ENCODE measurements at places on chromosomes 1 and 21.

DNA sequence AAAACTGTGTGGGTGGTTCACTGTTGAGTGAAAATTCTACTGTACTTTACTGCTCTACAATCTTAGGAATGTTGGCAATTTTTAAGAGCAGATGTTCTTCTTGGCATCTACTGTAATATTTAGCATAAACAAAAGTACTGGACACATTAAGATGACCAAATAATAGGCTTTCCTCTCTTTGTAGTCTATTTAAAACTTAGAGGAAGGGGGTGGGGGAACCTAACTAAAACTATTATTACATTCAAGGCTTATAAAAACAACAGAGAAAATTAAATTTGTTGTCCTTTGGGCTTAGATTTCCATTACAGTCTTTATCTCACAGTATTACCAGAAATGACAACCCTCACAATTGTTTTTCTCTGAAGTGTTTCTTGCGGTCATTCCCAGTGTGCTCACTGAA lies 181.2 kb downstream of the PLPPR4 start:
- no peak for DNase-seq

DNA sequence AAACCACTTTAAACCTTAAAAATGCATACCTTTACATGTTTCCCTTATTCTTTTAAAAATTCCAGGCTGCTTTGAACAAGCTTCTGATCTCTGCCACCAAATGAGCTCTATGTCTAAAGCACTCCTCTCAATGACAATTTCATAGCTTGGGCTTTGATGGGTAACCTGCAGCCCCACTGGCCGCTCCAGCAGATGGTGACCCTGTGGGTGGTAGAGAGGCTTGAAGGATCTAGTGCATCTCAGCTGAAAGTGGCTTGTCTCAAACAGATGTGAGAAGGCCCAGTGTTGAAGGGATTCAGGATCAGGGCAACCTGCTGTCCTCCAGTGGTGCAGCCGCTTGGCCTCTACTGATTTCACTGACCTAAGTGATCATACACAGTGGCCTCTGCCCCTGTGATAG lies 84.7 kb upstream of the IRF2BP2 start:
- no peak for DNase-seq

DNA sequence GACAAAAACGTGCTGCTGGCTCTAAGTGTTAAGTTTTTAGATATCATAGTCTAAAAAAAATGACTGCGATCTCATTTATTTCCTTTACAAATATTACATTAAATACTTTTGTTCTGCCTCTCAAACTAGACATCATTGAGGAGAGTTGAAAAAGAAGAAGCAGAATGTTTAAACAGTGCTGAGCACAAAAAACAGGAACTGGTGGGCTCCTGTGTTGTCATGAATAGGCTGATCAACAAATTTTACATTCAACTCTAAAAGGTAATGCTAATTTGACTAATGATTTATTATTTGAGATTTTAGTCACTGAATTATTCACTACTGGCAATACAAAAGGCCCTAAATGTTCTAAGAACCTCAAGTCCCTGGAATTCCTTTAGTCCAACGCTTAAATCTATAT lies 66.1 kb downstream of the GPATCH2 start:
- no peak for DNase-seq

- no peak for DNase-seq
Observed at GRCh38 chr1:70941563-70941962, 106.1 kb downstream of the PTGER3 start.

GRCh38 chr1:110610696-110611286 lies 4.6 kb upstream of the KCNA2 start:
- DNase-seq: no peak

DNA sequence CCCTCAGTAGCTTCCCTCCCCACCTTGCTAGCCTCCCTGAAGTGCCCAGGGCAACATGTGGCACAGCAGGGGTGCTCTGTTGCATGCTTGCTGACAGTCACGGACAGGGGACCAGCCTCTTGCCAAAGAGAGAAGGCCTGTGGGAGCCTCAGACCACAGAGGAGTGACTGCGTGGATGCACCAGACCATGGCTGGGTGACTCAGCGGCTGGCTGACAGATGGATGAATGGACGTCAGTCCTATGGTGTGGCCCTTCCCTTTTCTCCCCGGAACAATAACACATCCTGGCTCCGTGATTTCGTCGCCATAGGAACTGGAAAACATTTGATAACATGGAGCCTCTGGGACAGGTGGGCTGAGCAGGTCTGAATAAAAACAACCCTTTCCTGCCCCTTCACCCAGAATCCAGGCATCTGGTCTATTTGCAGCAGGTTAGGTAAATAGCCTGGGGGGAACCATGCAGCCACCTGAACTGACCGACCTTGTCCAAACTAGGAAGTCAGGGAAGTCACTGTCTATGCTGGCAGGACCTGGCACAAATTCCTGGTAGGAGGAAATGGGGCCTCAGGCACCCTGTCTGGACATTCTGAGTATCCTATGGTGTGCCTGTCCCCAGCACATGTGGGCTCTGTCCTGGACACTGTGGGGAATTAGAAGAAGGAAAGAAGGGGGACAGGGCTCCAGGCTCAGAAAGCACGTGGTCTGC lies 53.3 kb downstream of the NENF start:
- DNase-seq: peak; percentile 54

DNA sequence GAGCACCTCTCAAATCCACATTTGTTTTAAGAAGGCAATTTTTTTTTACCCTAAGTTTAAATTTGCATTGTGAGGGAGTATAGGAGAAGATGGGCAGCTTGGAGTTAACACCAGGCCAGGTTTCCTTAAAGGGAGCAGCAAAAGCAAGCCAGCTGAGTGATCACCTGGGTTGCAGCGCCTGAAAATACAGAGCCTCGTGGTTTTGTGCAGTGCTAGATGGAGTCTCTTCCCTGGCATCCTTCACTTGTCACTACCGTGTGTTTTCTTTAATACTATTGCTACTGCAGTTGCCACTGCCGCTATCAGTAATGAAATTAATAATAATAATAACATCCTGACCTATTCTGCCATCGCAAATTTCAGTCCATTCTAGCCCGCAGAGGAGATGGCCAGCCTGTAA lies 35.2 kb upstream of the VAV3 start:
- no peak for DNase-seq

GRCh38 chr1:33380811-33381210 lies 50.1 kb downstream of the PHC2 start:
- DNase-seq: no peak

DNA sequence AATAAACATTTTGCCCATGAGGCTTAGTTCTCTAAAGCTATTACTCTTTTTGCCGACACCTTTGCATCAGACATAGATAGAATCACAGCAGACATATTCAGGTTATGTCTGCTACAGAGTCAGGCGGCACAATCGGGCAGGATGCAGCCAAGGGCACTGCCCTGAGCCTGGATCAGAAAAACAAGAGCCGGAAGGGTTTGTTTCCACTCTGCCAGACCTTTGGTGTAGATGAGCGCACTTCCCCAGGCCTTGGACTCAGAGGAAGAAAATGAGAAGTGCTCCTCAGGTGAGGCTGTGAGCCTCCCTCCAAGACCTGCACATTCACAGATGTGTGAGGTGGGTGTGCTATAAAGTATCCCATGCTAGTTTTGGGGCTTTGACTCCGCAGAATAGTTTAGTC lies 43.7 kb downstream of the GNG12 start:
- no peak for DNase-seq

- DNase-seq: no peak
Observed at GRCh38 chr1:215761446-215761845, 194.3 kb downstream of the KCTD3 start.

- DNase-seq: peak; percentile 22
Observed at GRCh38 chr1:34742667-34743270, 12.1 kb upstream of the GJB5 start.

DNA sequence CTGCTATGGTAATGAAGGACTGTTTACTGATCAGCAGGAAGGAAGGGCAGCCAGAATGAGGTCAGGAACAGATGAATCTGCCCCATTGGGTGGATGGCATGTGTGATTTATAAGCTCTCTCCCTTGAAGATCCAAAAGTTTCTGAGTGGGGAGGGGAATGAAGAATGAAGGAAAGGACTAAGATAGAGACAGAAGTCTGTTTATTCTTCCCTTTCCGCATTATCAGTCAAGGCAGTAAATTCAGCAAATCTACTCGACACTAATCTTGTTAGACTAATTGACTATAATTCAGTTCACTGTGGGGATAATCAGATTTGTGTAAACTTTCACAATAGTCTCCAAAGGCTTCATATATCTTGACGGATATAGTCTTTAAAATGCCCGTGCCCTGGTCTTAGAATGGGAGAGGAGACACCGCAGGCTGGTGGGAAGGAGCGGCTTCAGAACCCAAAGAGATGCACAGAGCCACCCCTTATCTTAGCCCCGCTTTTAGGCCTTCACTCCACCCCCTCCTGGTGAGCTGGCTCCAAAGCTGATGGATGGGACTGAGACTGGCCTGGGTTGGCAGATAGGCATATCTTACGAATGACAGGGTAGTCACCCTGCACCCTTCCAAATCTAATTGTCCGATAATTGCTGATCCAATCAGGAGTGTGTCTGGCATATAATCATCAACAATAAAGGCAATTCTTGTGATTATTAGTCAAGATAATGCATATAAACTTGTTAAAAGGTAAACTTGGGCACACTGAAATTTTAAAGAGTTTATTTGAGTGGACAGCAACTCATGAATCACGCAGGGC lies 76.0 kb upstream of the PPM1J start:
- no peak for DNase-seq

GRCh38 chr1:204941421-204942338 lies 71.0 kb downstream of the NFASC start:
- DNase-seq: peak; percentile 14

GRCh38 chr1:54404939-54405897 lies 976 bp downstream of the SSBP3 start:
- no peak for DNase-seq

GRCh38 chr1:198577444-198577843 lies 37.0 kb upstream of the ATP6V1G3 start:
- DNase-seq: peak; percentile 16

- DNase-seq: peak; percentile 6
Observed at GRCh38 chr1:185238447-185238846, 78.6 kb downstream of the IVNS1ABP start.

DNA sequence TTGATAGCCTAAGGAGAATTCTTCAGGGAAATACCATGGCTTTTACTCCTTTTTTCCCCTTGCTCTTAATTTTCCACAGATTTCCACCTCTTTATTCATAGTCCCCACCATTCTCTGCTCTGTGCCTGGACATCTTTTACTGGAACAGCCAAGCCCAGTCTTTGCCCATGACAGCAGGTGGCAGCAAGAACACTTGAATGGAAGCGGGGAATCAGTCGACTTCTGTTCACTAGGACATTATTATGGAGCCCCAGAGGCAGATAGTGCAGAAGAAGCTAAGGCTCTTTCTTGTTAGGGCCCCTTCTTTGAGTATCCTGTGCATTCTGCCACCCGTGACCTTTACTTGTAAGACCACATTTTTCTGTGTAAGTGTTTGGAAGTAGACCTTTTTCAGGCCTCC lies 6.3 kb downstream of the OR14I1 start:
- no peak for DNase-seq

- DNase-seq: peak; percentile 76
Observed at GRCh38 chr1:16215882-16216753, 3.7 kb upstream of the ARHGEF19 start.

DNA sequence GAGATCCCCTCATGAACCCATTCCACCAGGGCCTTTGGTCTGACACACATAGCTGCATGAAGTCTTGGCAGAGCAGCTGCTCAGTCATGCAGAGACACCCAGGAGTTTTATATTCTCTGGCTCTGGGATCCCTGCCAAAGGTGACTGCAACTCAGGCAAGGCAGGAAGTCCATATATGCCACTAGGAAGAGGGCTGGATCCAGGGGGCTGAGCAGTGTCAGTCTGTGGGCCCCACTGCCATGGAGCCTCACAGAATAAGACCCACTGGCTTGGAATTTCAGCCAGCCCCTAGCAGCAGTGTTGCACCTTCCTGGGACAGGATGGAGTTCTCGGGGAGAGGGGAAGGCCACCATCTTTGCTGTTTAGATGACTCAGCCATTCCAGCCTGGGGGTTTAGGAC lies 199.7 kb downstream of the TBX15 start:
- peak; percentile 50 for DNase-seq

- no peak for DNase-seq
Observed at GRCh38 chr1:201281573-201281972, 1.7 kb upstream of the PKP1 start.

- DNase-seq: no peak
Observed at GRCh38 chr1:230574502-230574901, 67.8 kb upstream of the COG2 start.

GRCh38 chr21:35843911-35844667 lies 216.2 kb downstream of the SETD4 start:
- DNase-seq: peak; percentile 3

GRCh38 chr1:192801451-192801850 lies 7.4 kb upstream of the RGS2 start:
- DNase-seq: no peak

DNA sequence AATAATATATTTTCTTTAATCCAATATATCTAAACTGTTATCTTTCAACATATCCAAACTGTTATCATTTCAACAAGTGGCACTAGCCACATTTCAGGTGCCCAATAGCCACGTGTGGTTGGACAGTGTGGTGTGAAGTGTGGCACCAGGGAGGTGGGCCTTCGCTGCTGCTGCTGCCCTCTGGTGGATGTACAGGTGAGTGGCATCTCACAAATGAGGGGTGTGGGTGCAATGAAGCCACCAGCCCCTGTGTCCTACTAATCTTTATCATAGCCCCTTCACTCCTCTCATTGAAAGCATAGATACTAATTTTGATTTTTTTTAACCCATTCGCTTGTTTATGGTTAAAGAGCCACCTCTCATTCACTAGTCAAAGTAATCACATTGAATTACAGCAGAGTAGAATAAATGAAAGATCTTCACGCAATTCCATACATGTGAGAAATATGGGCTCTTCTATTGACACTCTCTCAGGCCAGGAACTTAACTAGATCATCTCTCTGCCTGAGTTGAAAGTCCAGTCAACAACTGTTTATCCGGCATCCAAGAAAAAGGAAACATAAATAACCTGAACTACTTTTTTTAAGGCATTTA lies 499.2 kb downstream of the OMA1 start:
- no peak for DNase-seq

DNA sequence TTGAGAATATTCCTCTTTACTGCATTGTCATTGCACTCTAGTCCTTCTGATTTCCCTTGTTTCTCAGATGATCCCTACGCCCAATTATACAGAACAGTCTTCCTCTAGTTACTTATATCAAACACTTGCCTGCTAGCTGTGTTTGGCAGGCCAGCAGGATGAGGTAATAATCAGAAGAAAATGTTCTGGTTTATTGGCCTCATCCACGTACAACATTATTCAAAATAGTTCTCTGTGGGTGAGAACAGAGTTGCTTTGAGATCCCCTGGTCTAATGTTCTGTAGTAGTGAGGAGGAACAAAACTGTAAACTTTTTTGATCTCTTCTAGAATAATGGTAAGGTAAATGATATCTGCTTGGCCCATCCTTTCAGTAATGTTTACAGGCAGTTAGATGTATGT lies 22.3 kb upstream of the C1orf105 start:
- no peak for DNase-seq

GRCh38 chr1:157008502-157008901 lies 37.0 kb downstream of the ARHGEF11 start:
- no peak for DNase-seq

- DNase-seq: no peak
Observed at GRCh38 chr1:225677350-225678124, 24.6 kb upstream of the ENAH start.

- no peak for DNase-seq
Observed at GRCh38 chr1:86714159-86714558, 9.8 kb downstream of the SH3GLB1 start.

All from fibroblast of the conjunctiva (primary cell).